ENCODE measurements at places on chromosomes 7 and 10.

DNA sequence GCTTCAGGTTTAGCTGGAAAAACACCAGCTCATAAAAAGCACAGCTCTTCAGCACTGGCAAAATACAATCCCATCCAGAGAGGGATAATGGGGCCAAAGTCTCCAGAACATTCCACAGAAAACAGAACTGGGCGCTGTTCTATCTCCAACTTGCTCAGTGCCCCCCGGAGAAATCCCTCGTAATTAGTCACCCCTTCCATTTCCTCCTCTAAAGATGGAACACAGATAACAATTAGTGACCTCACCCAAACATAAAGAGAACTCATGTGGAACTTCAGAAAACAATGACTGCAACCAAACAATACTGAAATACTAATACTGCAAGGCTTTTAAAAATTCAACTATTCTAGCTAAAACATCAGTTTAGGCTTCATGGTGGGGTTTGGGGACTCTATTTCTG is 46.3 kb downstream of the KIAA1549 start:
- no peak for DNase-seq

DNA sequence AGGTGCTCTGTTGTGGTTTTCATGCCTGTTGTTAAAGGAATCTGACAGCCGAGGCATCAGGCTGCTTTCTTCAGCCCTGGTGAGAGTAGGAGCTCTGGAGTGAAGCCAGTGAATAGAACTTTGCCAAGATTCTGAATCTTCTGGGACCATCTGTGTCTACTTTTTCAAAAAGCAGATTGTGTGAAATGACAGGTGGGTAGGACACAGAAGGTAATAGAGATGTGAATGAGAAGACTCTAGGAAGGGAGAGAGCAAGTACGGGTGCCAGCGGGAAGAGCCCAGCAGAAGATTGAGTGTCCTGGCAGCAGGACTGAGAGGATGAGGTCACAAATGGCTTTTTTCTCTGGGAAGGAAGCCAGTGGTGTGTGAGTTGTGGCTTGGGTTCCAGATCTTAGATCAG is 429.2 kb downstream of the SDK1 start:
- DNase-seq, result no peak

DNA sequence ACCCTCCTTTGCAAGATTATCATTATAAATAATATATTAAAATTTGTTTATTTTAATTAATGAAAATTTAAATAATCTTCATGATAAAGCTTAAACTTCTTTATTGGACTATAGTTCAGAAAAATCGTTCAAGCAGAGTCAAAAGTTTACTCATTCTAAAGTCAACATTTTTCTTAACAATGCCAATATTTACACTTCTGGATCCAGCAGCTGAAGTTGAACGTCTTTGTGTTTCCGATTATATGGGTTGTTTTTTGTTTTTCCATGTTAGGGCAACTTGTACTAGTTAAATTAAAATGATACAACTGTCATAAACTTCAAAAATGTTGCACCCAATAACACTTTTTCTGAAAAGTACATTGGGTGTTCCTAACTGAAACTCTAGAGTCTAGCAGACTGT is 43.8 kb downstream of the GRB10 start:
- DNase-seq, result no peak

DNA sequence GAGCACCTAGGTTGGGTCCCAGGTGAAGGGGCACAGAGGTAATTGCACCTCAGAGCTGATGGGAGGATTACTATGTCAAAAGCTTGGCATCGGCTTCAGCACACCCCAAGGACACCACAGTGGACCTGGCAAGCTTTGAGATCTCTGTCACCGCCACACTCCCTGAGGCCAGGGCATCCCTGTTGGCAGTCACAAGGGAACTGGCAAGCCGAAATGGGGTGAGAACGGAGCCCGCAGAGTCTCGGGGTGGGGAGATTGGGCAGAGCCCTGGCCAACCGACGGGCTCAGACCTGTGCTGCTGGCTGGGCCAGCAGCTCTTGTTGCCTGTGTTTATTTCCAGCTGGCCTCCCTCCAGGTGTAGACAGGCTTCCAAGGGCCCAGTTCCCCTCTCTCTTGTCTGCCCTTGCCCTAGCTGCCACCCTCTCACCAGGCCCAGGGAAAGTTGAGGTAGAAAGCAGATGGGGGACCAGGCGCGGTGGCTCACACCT is 2.5 kb downstream of the HSPB1 start:
- no peak for DNase-seq

DNA sequence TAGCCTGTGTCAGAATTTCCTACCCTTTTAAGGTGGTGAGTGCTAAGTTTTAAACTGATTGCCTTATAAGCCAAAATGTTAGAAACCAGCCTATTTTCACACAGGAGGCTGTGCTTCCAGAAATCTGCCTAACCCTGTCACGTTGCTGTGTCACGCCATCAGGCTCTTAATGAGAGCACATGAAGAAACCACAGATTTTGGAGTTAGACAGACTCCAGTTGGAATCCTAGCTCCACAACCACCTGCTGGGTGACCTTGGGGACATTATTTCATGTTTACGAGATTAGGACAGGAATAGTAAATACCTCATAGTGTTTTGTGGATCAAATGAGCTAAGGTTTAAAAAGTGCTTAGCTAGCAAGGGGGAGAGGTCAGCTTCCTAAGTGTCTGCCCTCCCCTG is 321.8 kb downstream of the DPP6 start:
- DNase-seq, result no peak

Measured in suppressor macrophage treated with lipopolysaccharide for 4 hours (primary cell).